ENCODE measurements at places on chromosomes 3 and 15.

- peak; percentile 23 for DNase-seq
Observed at GRCh38 chr3:113532698-113533533, 561 bp downstream of the SIDT1 start.

DNA sequence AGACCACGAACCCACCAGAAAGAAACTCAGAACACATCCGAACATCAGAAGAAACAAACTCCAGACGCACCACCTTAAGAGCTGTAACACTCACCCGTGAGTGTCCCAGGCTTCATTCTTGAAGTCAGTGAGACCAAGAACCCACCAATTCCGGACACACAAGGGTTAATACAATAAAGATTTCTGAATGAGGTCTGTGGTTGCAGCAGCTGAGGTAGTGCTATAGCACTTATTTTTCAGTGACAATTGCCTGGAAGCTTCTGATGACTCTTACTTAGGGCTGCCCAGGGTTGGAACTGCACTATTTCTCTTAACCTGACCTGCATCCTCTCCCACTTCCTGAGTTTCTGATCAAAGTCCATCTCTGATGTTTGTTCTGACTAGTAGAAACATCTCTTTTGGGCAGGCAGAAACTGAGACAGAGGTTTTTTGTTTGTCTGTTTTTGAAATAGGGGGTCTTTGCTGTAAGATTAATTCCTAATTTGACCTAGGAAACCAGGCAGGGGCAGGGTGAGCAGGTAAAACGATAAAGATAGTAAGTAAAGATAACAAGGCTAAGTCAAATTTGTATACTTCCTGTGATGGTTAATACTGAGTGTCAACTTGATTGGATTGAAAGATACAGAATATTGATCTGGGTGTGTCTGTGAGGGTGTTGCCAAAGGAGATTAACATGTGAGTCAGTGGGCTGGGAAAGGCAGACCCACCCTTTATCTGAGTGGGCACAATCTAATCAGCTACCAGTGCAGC lies 169.1 kb downstream of the GAP43 start:
- DNase-seq, result no peak

DNA sequence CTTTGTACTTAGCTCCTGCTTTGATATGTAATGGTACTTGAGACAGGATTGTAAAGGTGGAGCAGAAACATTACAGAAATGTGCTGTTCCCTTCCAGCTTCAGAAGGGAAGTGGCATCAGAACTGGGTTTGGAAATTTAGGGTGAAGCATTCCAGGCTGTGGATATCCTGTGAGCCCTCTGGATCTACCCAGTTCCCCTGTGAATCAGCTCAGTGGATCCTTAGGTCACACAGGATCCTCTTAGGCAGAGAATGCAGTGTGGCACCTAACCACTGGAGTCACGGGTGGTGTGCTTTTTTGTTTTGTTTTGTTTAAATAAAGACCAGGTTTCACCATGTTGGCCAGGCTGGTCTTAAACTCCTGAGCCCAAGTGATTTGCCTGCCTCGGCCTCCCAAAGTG lies 66.0 kb downstream of the TRIM71 start:
- no peak for DNase-seq

GRCh38 chr3:49173116-49173791 lies 1.9 kb downstream of the KLHDC8B start:
- DNase-seq, result no peak

DNA sequence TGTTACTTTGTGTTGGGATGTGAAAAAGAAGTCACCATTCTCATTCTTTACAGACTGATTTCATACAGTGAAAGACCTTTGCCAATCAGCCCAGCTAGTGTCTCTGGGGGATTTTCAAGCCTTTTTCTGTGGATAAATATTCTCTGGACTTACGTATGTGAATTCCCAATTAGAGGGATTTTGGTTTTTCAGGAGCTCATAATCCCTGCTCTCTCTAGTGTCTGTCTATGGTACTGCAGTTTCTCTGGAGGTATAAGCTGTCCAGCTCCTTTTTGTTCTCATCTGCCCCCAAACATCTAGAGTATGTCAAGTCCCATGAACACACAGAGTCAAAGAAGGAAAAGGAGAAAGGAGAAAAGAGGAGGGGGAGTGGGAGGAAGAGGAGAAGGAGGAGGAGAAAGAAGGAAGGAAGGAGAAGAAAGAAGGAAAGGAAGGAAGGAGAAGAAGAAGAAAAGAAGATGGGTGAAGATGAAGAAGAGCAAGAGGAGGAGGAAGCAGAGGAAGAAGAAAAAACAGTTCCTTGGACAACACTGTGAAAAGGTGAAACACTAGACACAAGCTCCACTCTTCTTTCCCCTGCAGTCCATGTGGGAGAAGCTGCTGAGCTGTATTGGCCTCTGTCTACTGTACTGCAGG lies 218.6 kb downstream of the GREM1 start:
- no peak for DNase-seq

Measured in C1 segment of cervical spinal cord (tissue), 14 donors.